ENCODE measurements at places on chromosomes 7 and 10.

- no peak for DNase-seq
These were observed 58.8 kb downstream of the CREM start for GRCh38 chr10:35185260-35186034.

GRCh38 chr7:148144827-148145226, 445.7 kb upstream of the C7orf33 start:
- no peak for DNase-seq

GRCh38 chr10:21406595-21407193, 118.8 kb downstream of the SKIDA1 start:
- no peak for DNase-seq

DNA sequence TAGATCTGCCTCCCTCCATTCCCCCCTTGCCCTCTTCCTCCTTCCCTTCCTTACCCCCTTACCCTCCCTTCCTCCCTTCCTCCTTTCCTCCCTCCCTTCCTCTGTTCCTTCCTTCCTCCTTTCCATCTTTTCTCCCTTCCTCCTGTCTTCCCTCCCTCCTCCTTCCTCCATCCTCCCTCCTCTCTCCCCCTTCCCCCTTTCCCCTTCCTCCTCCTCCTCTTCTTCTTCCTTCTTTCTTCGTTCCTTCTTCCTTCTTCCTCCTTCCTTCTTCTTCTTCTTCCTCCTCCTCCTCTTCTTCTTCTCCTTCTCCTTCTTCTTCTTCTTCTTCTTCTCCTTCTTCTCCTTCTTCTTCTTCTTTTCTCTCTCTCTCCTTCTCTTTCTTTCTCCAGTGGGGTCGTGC, 57.9 kb downstream of the MRC1 start:
- no peak for DNase-seq

GRCh38 chr7:117072620-117073118, 119.4 kb downstream of the ST7 start:
- DNase-seq: peak; percentile 91

DNA sequence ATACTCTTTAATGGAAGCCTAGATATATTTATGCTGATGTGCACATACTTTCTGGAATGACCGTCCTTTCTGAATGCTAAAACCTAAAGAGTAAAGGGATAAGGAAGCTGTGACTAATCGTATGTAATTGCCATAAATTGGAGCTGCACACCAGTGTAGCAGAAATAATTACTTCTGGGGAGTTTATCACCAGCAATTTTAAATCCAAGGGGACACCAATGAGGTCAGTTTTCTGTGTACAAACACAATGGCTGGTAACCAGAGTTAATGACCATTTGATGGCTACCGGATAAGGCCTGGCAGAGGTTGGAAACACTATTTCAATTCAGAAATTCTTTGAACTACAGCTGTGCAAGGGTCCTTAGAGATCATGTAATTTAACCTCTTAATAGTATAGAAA, 670.1 kb downstream of the REEP3 start:
- DNase-seq: peak; percentile 13

DNA sequence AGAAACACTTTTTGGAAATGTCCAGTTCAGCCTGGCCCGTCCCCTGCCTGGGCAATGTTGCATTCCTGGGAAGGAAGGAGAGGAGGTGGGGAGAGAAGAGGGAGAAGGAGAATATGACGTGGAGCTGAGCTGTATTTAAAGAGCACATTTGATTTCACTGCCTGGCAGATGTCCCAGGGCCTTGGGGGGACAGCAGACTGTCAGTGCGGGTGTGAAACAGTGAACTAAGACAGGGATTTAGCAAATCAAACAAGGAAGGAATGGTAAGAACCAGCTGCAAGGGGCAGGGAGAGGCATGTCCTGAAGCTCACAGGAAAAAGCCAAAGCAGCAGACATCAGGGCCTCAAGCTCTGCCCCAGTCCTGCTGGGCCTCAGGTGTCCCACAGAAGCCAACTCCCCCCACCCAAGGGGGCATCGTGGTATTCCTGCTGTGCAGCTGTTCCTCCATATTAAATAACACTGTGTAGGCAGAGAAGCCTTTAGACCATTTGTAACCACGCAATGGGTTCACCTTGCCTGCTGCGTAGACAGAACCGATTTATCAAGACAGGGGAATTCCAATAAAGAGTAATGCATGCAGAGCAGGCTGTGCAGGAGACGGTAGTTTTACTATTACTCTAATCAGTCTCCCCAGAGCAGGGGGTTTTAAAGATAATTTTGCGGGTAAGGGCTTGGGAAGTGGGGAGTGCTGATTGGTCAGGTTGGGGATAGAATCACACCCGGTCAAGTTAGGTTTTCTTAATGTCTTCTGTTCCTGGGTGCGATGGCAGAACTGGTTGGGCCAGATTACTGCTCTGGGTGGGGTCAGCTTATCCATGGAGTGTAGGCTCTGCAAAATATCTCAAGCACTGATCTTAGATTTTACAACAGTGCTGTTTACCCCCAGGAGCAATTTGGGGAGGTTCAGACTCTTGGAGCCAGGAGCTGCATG, 18.3 kb downstream of the LEP start:
- no peak for DNase-seq

DNA sequence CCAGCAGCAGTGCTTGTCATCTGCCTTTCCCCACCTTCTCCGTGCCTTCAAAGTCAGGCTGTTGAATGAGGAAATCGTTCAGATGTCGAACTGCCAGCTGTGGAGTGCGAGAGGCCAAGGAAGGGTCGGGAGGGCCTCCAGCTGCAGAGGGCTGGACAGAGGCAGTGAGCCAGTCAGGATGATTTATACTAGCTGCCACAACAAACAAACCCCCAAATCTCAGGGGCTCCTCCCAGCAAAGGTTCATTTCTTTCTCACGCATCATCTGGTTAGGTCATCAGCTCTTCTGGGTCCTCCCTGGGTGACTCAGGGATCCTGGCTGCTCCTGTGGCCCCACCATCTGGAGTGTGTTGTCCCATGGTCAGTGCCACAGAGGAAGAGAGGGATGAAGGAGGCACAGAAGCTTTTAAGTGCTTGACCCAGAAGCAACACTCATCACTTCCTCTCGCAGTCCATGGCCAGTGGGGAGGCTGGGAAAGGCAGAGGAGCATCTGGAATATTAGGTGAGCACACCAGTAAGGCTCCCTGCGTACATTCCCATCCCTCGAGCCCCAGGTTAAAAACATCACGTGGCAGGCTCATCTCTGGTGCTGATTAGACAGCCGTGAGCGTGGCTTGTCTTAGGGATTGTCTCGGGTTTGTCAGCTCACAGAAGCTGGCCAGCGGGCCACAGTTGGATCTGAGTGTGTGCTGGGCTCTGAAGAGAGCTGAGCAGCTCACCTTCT, 140.7 kb downstream of the RGS10 start:
- DNase-seq: no peak

GRCh38 chr7:111198255-111198654, 107.3 kb downstream of the LRRN3 start:
- no peak for DNase-seq
